Stimulated activated CD8-positive, alpha-beta memory T cell treated with anti-CD3 and anti-CD28 coated beads, Interleukin-7, amount 100 ng/mL, for 4 hours (primary cell): ENCODE measurements at places on chromosomes 11 and 22.

DNA sequence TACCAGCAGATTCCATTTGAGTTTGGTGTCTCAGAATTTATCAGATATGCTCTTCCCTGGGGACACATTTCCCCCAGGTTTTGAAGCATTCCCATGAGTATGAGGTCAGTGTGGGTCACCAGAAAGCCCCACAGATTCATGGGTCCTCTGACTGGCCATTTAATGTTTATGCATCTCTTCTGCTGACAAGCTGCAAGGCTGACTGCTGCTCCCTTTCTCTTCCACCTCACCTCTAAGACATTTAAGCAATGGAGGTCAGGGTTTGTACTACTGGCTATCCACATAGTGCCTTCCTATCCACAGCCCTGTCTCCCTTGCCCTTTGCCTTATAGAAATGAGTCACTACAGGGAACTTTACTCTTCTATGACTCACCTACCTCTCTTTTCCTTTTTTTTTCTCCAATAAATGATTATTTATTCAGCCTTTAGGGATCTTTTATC, 106.0 kb upstream of the TIMP3 start:
- no peak for DNase-seq

GRCh38 chr11:21866781-21867180, 326.1 kb upstream of the ANO5 start:
- no peak for DNase-seq

DNA sequence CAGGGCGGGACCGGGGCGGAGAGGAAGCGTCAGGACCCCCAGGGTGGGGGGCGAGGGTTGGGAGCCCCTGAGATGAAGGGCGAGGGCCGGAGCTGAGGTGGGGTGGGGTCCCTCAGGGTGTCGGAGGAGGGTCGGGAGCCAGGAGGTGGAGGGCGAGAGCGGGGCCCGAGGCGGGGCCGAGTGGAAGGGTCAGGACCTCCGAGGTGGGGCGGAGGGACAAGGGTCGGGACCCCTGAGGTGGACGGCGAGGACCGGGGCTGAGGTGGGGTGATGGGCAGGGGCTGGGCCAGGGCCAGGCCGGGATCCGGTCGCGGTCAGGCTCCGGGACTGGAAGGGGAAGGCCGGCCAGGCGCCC, 409 bp downstream of the SMC1B start:
- DNase-seq: no peak

- DNase-seq: no peak
These were observed 6.6 kb downstream of the LMNTD2 start for GRCh38 chr11:553988-554340.

- no peak for DNase-seq
These were observed 34.6 kb upstream of the MN1 start for GRCh38 chr22:27836181-27836580.

GRCh38 chr11:70942593-70942992, 309.8 kb downstream of the SHANK2 start:
- no peak for DNase-seq

DNA sequence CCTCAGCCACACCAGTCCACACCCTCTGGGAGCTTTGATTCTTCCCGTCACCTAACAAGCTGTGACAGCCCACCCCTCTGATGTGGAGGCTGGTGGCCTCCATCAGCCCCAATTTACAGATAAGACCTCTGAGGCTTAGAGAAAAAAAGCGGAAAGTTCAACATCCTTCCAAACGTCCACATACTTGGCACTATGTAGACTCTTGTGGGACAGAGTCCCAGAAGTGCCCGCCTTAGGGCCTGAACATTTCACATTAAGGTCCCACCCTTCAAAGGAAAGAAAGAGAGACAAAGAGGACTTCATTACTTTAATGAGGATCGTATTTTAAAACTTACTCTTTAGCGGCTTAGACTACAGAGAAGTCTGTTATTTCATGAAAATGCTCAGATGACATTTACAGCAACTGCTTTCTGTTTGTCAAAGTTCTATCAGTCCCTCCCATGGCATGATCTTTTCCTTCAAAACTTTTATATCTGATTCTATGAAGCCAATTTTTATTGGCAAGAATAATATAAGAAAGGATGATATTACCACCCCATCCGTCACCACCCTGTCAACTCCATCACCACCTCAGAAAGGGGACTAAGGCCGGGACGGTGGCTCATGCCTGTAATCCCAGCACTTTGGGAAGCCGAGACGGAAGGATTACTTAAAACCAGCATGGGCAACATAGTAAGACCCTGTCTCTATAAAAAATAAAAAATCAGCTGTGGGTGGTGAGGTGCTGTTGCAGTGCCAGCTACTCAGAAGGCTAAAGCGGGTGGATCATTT, 15.7 kb upstream of the SCGB1A1 start:
- no peak for DNase-seq

DNA sequence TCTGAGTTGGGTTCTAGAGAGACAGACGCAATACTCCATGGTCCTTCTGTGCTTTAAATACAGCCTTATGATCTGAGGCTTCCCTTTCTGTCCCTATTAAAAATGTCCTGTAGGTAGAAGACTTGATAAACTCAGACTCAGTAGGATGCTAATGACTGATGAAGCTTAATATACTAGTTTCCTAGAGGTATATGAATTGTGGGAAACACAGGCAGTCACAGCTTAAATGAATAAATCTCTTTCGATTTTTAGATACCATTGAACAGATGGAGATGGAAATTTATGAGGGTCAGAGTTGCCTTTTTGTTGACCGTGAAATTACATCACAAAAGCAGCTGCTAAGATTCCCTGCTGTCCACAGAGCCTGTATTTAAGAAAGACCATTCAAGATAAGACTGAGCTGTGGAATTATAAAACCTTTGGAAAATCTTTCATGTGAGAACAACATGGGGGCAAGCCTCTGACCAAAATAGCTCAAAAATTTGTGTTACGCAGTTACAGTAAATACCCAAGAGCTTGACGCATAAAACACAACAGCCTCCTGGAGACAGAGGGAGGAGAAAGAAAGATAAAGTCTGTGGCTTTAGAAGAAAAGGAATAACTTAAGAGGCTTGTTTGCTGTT, 172.3 kb downstream of the AASDHPPT start:
- no peak for DNase-seq

DNA sequence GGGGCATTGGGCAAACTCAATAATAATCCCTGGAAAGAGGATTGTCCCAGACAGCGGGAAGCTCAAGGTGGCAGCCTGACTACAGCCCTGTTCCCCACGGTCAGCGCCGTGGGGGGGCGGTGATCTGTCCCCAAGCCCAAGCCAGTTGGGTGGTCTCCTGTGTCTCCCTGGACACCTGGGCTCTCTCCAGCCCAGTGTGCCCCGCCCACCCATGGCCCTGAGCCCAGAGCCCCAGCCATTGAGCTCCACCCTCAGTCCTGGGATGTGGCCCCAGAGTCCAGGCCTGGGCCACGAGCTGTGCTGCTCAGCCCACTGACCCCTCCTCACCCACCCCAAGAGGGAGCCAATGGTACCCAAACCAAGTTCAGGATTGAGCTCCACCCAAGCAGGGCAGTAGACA, 27.9 kb upstream of the PDE2A start:
- DNase-seq: no peak

DNA sequence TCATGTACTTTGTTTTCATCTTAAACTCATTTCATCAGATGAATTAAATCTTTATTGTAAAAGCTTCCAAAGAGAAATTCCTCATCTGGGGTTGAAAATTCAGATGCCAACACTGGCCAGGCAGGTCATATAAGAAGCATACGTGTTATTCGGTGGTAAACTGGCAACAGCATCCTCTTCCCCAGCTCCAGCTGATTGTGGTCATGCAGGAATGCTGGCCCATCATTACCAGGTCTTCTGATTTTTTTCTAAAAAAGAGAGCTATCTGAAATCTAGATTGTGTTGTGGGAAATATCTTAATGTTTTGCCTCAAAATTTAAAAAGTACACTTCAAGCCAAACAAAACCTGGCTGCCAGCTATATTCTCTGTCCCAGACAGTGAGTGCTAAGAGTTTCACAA, 53.6 kb downstream of the ARFGAP2 start:
- DNase-seq: no peak

DNA sequence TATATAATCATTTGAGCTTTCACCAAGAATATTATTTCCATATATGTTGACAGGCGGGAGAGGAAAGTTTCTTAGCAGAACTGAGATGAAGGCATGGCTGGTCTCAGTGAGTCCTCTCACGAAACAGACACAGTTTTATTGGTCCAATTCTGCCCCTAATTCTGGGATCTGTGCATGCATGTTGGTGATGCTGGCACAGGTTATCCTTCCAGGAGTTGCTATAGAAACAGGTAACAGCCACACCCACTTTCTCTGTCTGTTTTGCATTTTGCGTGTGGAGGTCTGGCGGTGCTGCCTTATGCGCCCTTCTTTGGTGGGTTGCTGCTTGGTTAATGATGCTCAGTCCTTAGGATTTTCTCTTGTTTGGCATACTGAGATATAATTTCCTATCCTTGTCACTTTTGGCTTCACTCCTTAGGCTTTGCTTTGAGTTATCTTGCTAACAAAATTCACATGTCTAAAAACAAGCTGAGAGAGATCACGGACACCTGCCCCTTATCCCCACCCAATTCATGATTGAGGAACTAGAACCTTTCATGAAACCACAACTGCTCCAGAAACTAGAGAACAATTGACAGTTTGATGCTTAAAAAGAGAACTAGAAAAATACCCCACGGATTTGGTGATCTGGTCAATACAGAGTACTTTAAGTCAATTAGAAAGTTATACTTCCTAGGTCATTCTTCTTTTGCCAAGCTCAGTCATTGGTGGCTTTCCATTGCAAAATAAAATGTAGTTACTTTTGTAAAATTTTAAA, 189.3 kb downstream of the FAT3 start:
- DNase-seq: no peak

GRCh38 chr11:71936825-71937224, 8.0 kb downstream of the RNF121 start:
- no peak for DNase-seq

- no peak for DNase-seq
These were observed 55.2 kb downstream of the PPFIBP2 start for GRCh38 chr11:7569044-7569443.

DNA sequence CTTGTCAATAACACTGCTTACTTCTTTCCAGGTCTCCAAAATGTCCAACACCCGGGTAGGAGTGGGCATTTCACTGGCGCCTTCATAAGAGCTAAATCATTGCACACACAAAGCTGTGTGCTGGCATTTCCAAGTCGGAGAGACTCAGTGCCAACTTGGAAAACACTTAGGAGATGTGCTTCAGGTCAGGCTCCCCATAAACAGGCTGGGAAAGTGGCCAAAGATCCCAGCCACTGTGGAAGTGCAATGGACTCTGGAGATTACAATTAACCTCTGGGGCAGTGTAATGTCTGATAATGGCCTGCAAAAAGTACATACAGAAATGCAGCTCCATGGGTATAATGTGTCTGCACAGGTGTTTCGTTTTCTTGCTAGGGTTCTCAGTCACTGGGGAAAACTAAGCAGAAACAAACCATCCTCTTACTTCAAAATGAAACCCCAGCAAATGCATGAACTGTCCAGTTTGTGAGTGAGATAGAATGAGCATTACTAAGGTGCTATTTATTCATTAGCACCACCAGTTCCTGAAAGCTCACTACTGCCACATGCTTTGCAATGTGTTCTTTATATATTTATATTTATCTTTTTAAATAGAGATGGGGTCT, 79.0 kb downstream of the ABTB2 start:
- no peak for DNase-seq
